ENCODE measurements at places on chromosomes 3 and 15.

DNA sequence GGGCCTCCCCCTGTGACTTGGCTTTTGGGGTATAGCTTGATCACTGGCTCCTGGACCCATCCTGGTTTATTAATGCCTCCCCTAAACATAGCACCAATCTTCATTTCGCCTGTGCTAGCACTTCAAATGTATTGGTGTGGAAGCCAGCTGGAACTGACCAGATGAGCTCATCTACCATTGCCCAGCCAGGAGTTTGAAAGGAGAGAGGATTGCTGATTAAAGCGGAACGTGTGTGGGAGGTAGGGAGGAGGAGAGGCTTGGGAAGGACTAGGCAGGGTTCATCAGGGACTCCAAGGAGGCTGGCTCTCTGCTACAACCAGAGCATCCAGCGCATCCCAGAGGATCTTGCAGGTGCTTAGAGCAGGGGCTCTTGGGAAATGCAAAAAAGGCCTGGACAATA lies 34.4 kb upstream of the TLE3 start:
- DNase-seq = no peak

GRCh38 chr3:66227051-66227450 lies 6.2 kb downstream of the SLC25A26 start:
- DNase-seq = no peak

GRCh38 chr3:139339219-139339906 lies 4.5 kb upstream of the MRPS22 start:
- no peak for DNase-seq

GRCh38 chr3:43902415-43902814 lies 211.7 kb downstream of the ABHD5 start:
- no peak for DNase-seq

- no peak for DNase-seq
Observed at GRCh38 chr3:29420106-29420505, 139.2 kb downstream of the RBMS3 start.

DNA sequence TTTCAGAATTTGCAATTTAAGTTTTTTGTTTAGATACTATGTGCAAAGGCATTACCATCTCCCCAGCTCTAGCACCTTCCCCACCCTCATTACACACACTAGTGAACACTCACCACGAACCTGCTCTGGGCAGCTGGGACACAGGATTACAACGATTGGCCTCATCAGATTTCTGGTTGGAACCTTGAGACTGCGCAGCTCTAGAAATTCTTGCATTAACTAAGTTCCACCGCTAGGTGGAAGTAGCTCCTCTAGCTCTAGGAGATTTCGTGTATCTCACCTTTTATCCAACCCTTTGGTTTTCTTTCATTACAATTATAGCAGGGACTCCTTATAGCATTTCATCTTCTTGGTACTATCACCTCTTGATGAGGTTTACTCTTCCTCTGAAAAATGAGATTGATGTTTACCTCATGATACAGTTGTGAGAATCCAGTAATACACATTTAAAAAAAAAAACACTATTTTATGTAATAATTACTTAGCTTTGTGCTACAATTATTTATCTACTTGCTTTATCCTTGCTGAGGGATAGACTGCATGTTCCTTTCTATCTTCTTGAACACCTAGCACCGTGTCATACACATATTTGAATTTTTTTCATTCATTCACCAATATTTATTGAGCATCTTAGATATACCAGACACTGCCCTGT lies 28.7 kb upstream of the PLOD2 start:
- DNase-seq = no peak

DNA sequence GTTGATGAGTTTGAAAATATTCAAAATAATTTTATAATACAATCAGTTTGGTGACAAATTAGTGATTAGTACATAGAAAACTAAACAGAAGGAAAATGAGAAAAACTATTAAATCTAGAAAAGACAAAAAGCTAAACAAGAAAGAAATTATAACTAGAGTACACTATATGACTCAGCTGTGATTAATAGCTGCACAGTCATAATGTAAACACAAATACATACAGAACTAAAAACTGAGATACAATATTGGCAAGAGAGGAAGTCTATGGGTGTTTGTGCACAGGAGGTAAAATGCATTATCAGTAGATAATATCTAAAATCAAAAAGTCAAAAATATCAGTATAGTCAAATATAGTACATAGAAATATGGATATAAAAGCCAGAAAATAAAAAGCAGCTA lies 80.7 kb upstream of the PCSK6 start:
- DNase-seq = no peak

- no peak for DNase-seq
Observed at GRCh38 chr15:101023501-101024072, 104.4 kb downstream of the LRRK1 start.

DNA sequence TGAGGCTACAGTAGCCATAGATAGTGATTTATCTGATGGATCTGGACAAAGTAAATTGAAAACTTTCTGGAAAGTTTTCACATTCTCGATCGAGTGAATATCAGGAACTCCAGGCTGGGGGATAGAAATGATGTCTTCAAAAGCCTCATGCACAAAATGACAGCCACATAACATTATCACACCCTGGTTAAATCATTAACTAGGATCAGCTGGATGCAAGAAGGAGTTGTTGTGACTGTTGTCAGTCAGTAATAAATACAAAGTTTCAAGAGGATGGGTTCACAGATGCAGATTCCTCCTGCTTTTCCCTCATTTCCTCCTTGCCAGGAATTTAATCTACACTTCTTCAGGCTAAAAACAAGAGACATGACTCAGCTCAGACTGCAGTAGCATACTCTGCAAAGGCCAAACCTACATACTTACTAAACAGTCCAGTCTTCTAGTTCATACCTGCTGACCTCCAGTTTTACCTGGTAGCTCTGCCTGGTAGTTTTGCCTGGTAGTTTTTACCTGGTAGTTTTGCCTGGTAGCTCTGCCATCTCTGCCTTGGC lies 40.9 kb downstream of the C2CD4A start:
- DNase-seq = no peak

Data from stimulated activated CD8-positive, alpha-beta memory T cell treated with anti-CD3 and anti-CD28 coated beads, Interleukin-15, amount 100 ng/mL, for 4 hours (primary cell).